ENCODE measurements at places on chromosomes 1 and 21. TPM values are rescaled to one million over a fixed set of nuclear protein-coding genes. Genes with fewer than 3 reads are reported as not detected.

Gene GPX7
- polyA plus RNA-seq, result 11.1 TPM

Gene SV2A
- 13.0 TPM for polyA plus RNA-seq

Gene TNFRSF25
- polyA plus RNA-seq, result 9.6 TPM

Gene MMP23B
- 120 TPM for polyA plus RNA-seq

Gene CRYAA
- polyA plus RNA-seq, result not detected

Gene HSPG2
- polyA plus RNA-seq, result 49.1 TPM

Gene SPRR1B
- 1.9 TPM for polyA plus RNA-seq

Gene LEMD1
- not detected for polyA plus RNA-seq

Gene SIM2
- not detected for polyA plus RNA-seq

Gene EDEM3
- polyA plus RNA-seq, result 15.4 TPM

Gene SH2D2A
- 0.38 TPM for polyA plus RNA-seq

Gene PLPPR4
- 0.36 TPM for polyA plus RNA-seq

Gene KPRP
- polyA plus RNA-seq, result not detected

Gene C1QC
- polyA plus RNA-seq, result 230 TPM

Gene GUK1
- polyA plus RNA-seq, result 973 TPM

Gene ARTN
- polyA plus RNA-seq, result 2.1 TPM

Gene DENND2C
- 1.9 TPM for polyA plus RNA-seq

All from aorta (tissue), 5 donors.